ENCODE measurements at places on chromosomes 4 and X.
A peak's percentile ranks its signal among the peaks of the same experiment; 100 is the strongest.

GRCh38 chr4:78625073-78625472, 73.5 kb downstream of the ANXA3 start:
- no peak for DNase-seq

DNA sequence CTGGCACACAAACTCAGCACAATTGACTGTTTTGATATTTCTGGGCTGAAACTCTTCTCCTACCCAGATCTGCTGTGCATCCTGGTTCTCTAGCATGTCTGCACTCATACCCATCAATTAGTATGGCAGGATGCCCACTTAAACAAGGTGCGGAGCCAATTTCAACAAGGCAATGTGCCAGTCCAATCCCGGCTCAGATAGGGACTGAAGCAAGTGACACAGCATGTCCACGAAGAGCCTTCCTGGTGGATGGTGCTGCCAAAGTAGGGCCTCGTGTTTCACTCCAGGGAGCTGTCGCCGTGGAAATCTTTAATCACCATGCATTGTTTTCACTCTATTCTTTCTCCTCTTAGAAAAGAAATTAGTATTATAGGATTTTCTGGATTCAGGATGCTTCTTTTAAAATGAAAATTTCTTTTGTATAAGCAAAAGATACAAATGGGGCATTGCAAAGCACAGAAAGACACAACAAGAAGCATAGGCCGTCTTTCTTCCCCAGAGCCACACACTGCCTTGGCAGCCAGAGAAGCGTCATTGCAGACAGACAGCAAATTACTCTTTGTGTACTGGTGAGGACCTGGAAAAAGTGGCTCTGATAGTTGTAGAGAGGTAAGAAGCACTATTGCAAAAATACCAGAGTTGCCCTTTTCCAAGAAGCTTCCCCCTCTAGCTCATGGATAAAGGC, 40.6 kb upstream of the LSM6 start:
- no peak for DNase-seq

DNA sequence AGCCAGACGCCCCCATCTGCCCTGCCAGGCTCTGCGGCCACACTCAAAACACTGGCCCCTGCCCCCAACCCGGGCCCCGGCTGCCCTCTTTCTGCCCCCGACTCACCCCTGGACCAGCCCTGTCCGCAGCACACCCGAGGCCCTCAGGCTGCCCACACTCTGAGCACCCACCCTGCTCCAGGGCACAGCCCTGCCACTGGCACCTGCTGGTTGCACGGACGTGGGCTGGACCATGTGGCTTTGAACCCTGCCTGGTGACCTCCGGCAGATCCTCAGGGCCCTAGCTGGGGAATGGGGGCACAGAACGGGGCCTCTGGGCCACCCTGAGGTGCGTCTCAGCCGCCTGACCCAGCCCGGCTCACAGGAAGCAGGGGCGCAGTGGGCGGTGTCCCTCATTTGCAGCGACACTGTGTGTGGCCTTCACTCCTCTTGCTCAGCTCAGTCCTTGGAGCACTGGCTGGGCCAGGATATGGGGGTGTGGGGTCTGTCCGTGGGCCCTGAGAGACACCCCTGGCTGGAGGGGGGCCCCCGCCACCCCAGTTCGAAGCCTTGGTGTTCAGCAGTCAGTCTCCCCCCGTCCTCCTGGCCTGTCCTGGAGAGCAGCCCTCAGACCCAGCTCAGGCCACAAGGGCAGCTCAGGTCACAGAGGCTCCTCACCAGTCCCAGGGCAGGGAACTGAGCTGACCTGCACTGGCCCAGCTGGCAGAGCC, 73.2 kb downstream of the FAM53A start:
- peak; percentile 81 for DNase-seq

- DNase-seq: no peak
Measured at GRCh38 chrX:14309431-14309830, 219.9 kb upstream of the GLRA2 start.

- no peak for DNase-seq
Measured at GRCh38 chrX:121496966-121497365, 449.6 kb downstream of the GLUD2 start.

GRCh38 chr4:145830699-145831098, 107.9 kb downstream of the ZNF827 start:
- no peak for DNase-seq

DNA sequence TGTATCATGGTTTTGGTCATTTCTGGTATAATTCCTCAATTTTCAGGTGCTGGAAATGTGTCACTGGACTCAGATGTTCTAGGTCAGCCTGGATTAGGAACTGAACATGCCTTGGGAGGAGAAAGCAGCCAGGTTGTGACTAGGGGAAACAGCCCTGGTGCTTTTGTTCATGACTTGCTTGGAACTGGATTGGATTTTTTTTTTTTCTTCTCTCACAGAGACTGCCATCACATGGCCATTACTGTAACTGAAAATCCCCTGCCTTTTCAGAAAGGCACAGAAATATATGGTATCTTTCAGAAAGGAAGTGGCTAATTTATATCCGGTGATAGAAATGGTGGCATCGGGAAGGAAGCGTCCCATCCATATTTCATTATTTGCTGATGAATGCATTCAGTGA, 34.6 kb downstream of the SEPTIN11 start:
- no peak for DNase-seq

DNA sequence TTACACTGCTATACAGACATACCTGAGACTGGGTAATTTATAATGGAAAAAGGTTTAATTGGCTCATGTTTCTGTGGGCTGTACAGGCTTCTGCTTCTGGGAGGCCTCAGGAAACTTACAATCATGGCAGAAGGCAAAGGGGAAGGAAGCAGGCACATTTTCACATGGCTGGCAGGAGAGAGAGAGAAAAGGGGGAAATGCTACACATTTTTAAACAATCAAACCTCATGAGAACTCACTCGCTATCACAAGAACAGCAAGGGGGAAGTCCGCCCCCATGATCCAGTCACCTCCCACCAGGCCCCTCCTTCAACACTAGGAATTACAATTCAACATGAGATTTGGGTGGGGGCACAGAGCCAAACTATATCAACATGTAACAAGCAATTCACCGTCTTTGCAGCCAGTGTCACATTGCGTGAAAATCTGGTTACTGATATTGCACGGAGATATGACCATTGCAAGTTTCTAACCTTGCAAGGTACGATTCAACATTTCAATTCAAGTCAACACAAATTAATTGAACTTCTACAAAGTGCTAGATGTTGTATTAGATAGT, 61.7 kb upstream of the RELL1 start:
- no peak for DNase-seq

DNA sequence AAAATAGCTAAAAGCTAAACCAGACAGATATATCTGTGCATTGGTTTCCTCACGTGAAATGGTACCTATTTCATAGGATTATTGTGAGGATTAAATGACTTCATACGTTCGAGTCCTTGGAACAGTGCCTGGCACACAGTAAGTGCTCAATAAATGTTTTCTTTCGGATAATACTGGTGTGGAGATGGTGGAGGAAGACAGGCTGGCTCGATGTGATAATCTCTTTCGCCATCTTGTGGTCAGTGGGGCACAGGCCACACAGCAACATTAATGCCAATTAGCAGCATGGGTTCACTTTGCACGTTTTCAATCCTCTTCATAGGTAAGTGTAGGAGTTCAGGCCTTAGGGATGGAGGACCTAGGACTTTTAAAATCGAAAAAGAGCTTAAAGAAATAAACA, 9.3 kb downstream of the PAGE4 start:
- DNase-seq: no peak

DNA sequence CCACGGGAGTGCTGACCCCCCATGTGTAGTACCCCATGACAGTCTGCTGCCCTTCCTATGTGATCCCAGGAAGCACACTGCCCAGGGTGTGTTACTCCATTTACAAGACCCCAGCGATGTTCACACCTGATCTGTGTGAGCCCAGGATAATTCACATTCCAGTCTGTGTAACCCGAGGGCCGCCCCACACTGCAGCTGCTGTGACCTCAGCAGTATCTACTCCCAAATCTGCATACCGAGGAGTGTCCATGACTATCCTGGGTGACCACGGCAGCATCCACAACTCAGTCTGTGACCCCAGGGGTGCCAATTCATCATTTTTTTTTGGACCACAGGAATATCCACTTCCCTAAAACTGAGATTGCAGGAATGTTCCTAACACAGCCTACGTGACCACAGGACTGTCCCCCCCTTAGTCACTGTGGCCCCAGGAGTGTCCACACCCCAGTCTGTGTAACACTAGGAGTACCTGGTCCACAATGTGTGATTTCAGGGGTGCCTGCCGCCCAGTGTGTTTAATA, 7.8 kb upstream of the GLOD5 start:
- DNase-seq: no peak

DNA sequence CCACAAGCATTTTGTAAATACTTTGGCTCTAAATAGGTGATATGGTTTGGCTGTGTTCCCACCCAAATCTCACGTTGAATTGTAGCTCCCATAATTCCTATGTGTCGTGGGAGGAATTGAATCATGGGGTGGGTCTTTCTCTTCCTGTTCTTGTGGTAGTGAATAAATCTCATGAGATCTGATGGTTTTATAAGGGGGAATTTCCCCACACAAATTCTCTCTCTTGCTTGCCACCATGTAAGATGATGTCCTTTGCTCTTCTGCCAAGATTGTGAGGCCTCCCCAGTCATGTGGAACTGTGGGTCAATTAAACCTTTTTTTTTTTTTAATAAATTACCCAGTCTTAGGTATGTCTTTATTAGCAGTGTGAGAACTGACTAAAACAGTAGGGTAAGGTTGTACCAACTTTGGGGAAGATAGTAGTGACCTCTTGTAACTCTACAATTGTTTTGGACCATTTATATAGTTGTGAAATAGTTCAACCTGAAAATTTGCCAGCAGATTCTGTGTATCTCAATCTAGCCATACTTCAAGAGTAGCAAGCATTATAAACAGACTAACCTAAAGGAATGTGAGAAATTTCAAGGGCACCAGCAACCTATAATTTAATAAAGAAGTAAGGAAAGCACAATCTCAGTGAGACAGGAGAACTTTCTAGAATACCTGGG, 727.8 kb downstream of the GRID2 start:
- DNase-seq: no peak

- DNase-seq: no peak
Measured at GRCh38 chr4:16860516-16860915, 37.9 kb downstream of the LDB2 start.

DNA sequence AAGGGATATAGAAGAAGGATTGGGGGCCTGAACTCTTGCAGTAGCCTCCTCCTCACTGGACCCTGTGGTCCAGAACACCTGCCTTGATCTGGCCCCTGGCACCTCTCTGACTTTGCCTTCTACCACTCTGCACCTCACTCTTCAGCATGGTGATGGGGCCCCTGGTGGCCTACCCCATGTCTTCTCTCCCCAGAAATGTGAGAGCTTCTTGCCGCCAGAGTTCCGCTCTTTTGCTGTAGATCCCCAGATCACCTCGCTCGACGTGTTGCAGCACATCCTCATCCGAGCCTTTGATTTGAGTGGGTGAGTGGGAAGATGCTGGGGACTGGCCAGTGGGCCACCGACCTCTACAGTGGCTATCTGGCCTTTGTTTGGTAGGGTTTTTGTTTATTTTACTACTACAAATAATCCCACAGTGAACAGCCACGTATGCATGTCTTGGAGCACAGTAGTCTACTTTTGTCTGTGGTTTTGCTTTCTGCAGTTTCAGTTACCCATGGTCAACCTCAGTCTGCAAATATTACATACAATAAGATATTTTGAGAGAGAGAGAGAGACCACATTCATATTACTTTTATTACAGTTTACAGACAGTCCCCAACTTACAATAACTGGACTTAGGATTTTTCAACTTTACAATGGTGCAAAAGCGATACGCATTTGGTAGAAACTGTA, 1.8 kb downstream of the TBC1D25 start:
- DNase-seq: no peak

- no peak for DNase-seq
Measured at GRCh38 chrX:110408949-110409588, 50.4 kb downstream of the RTL9 start.

DNA sequence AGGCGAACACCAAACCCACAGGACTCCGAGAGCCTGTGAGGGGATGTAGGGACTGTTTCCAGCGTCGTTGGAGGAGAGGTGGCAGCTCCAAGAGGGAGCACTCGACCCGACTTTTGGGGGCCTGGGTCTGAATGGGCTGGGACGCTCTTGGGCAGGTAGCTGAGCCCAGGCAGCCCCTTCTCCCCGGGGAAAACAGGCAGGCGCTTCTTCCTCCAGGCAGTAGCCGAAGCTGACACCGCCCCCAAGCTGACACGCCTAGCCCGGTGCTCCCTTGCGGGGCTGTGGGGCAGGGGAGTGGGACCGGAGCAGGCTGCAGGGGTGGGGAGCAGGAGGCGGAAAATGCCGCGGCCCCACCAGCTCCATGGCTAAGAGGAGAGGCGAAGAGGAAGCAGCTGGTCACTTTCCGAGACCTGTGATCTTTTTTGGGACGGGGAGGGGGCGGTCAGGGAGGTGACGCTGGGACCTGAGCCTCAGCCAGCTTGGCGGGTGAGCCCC, 4.2 kb downstream of the NKX1-1 start:
- DNase-seq: peak; percentile 90

DNA sequence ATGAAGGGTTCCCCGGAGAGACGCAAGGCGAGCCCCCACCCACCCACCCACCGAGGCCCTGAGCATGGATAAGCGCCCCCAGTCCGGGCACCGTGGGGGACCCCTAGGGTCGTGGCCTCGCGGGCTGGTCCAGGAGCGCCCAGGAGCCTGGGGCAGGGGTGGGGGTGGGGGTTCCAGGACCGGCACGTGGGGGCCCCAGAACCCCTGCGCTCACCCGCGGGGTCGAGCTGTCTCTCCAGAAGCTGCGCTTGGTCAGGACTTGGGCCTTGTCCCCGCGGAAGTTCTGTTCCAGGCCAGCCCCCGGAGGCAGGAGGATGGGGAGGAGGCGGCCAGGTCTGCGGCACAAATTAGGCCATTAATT, 11.2 kb upstream of the SHOX start:
- DNase-seq: no peak

GRCh38 chr4:41211951-41212615, 2.3 kb downstream of the APBB2 start:
- no peak for DNase-seq

DNA sequence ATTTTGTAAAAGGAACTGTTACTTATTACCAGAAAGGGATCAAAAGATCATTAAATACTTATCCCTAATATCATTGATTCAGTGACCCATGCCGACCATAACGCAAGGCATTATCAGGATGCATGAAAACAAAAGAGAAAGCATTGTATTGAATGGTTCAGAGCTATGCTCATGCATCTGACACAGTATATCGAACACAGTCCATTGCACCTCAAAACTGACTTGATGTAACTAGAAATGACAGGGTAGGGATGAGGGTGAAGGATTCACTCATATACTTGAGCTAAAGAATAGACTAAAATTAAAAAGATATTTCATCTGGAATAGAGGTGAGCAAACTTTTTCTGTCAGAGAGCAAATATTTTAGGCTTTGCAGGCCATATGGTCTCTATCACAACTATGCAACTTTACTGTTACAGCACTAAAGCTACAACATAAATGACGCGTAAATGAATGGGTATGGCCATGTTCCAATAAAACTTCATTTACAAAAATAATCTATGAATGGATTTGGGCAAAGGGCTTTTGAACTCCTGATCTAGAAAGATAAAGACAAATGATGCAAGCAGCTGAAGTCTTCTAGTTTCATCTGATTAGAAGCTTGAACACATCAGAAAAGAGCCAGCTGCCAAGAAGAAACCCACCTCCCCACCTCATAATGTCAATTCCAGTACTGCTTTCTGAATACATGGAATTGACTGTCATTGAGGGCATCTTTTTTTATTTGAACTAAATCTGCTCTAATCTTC, 12.9 kb upstream of the SPP1 start:
- DNase-seq: no peak

GRCh38 chrX:40127052-40127451, 29.3 kb upstream of the BCOR start:
- no peak for DNase-seq
